ENCODE measurements at places on chromosomes 1 and 21.

DNA sequence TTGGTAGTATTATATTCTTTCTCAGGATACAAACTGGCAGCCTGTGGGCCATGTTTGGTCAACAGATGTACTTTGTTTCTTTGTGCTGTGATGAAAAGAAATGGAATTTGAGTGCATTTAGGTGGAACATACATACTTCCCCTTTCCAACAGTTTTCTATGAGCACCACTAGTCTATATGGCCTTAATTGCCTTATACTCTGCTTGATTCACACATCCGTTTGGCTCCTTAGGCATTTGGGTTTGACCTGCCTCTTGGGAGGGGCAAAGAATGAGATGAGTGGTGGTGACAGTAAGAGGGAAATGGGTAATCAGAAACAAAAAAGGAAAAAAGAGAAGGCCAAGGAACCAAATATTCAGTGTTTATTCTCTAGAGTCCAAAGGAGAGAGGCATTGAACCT, 17.0 kb downstream of the CFAP126 start:
- no peak for DNase-seq

GRCh38 chr1:179767996-179768395, 24.9 kb downstream of the FAM163A start:
- no peak for DNase-seq

- no peak for DNase-seq
Measured at GRCh38 chr1:202648605-202649226, 61.5 kb downstream of the SYT2 start.

- no peak for DNase-seq
Measured at GRCh38 chr1:228358039-228358763, 48.4 kb downstream of the TRIM11 start.

GRCh38 chr1:9413071-9413876, 120.6 kb downstream of the SPSB1 start:
- DNase-seq = peak; percentile 85

DNA sequence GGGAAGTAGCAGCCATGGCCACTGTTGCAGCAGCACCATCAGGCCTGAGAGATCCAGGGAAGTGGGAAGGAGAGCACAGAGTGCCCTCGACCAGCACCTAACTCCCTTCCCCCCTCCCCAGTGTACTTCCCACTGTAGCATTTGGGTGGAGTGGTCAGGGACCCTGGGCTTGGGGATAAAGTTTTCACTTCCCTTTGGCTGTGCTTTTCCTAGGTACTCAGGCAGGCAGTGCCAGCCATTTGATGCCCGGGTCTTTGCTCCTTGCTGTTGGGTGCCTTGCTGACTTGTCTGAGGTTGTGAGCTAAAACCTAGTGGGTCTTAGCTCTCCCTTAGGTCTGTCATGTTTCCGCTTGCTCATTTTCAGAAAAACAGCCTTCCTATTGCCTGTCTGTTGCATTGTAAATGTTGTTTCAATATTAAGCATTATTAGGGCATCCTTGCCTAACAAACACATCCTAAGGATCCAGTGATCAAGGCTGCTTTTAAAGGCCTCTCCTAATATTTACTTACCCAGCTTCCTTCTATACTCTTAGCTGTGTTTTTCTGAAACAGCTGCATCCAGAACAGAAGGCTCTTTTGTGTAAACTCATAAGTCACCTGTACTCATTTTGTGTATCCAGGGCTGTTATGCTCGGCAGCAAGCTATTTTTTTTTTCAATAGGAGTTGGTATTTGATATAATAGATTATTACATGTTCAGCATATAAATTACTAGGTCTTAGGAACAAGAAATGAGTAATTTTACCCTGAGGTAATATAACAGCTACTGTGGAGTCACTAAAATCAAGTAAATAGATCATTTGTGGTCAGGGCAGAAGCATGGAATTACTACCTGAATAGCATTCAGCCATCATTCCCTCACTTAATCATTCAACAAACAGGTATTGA, 418.6 kb upstream of the PROX1 start:
- no peak for DNase-seq

GRCh38 chr1:220685879-220686278, 4.3 kb upstream of the C1orf115 start:
- no peak for DNase-seq

DNA sequence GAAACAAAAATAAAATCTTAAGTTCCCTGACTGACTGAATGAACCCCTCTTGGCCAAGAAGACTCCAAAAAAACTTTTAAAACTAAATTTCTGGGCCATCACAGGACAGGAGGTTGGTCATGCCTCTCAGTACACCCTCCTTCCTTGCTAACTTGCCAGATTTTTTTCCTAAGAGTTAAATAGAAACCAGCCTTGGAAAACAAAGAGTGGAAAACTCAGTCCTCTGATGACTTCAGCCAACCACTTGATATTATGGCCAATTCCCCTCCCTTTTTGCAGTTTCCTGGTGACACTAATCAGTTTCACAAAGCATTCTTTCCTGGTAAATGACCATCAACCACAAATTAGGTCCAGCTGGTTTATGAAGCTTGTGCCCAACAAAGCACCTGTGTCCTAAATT, 134.8 kb downstream of the ZNF648 start:
- DNase-seq = no peak

GRCh38 chr1:51168936-51169335, 66.9 kb downstream of the C1orf185 start:
- no peak for DNase-seq

GRCh38 chr1:234154320-234155251, 218.7 kb upstream of the COA6 start:
- peak; percentile 40 for DNase-seq

DNA sequence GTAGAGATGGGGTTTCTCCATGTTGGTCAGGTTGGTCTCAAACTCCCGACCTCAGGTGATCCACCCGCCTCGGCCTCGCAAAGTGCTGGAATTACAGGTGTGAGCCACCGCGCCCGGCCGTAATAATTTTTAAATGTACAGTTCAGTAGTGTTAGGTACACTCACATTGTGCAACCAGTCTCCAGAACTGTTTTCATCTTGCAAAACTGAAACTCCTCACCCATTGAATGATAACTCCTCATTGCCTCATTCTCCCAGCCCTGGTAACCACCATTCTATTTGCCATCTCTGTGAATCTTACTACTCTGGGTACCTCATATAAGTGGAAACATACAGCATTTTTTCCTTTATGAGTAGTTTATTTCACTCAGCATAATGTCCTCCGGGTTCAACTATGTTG, 3.4 kb downstream of the NLRP3 start:
- no peak for DNase-seq

DNA sequence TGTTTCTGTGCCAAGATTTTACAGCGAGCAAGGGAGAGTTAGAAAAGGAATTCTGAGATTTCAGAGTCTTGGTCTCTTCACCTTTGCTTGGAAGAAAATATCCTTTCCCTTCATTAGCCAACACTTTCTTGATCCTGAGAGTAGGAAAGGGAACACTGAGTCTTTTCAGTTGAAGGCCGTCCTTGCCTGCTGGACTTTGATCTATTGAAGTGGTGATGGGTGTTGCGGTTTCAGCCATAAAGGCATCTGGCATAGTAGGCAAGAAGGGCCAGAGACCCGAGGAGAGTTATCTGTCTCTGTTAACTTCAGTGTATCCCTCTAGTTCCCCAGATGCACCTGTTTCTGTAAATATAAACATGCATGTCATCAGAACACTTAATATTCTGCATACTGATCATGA, 9.7 kb downstream of the SELE start:
- no peak for DNase-seq

- DNase-seq = no peak
Measured at GRCh38 chr21:36750576-36750959, 51.7 kb downstream of the SIM2 start.

DNA sequence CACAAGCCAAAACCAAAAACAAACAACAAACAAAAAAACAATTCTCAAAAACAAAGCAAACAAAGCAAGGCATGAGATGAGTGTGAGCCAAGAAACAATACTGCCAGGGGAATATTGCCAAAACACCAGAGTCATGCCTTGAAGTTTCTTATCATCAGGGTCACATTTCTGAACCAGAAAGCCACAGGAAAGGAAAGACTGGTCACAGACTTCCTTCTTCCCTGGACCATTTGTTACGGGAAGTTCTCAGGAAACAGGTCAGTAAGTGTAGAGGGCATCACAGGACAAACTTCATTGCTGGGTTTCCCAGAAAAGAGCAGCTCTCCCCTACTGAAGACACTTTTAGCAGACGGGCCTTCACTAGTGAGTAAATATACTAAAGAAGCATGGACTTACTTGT, 191.2 kb downstream of the GABPA start:
- DNase-seq = no peak

DNA sequence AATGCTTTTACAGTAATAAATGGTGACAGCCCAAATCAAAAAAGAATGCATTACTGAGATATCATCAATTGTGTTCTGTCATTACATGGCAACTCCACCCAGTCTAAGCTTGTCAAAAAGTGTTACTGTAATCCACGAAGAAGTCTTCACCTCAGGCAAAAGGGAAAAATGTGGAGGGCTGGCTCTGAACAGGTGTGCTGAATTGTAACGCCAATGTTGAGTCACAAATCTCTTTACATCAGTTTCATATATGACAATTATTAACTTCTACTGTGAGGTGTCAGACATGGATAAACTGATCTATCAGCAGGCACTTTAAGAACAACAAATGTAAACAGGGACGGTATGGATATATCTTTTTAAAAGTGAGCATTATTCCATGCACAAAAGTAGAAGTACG, 98.5 kb upstream of the DMRTA2 start:
- no peak for DNase-seq

DNA sequence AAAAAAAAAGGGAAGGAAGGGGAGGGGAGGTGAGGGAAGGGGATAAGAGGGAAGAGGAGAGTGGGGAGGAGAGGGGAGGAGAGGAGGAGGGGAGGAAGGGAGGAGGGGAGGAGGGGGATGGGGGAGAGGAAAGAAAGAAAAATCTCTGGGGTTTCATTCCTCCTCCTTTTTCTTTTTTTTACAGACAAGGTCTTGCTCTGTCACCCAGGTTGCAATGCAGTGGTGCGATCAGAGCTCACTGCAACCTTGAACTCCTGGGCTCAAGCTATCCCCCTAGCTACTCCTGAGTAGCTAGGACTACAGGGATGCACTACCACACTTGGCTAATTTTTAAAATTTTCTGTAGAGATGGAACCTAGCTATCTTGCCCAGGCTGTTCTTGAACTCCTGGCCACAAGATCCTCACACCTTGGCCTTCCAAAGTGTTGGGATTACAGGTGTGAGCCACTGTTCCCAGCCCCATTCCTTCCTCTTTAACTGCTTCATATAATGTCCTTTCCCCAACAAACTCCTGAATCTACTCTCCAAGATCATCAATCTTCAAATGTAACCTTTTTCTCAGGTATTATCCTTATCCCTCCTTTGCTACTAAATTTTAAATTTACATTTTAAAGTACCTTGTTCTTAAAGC, 23.2 kb downstream of the GON4L start:
- DNase-seq = no peak

DNA sequence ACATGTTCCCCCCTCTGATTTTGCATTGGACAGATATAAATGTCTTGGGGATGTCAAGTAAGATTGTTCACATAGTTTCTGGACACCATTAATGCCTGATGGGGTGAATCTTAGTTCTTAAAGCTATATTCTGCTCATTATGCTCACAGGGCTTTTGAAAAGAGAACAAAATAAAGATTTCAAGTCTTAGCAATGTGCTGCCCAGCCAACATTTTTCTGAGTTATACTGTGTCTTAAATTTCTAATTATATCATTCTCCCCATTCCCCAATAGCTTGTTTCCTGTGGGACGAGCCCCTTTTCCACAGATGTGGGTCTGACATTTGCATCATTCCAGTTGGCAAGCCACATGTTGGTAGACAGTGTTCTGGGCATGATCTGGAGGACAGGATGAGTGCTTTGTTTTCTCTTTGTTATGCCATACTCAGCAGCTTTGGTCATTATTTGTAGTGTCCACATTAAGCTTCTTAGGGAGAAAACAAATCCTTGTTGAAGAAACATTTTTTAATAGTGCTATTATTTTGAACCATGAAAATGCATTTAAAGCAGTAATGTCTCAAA, 32.8 kb downstream of the MTARC1 start:
- no peak for DNase-seq

DNA sequence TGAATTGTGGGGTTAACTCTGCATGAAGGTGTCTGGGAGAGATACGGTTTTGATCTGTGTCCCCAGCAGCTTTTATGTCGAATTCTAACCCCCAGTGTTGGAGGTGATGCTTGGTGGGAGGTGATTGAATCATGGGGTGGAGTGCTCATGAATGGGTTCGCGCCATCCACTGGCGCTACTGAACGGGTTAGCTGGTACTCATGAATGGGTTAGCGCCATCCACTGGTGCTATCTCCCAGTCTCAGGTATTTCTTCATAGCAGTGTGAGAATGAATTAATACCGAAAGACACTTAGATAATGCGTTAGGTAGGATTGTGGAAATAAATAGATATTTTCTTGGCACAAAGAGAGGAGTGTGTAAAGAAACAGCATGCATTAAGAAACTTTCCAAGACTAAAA, 32.9 kb upstream of the CLDN8 start:
- no peak for DNase-seq

- DNase-seq = no peak
Measured at GRCh38 chr1:160880216-160880615, 4.8 kb downstream of the ITLN1 start.

GRCh38 chr1:190474010-190474409, 3.7 kb downstream of the BRINP3 start:
- DNase-seq = no peak

DNA sequence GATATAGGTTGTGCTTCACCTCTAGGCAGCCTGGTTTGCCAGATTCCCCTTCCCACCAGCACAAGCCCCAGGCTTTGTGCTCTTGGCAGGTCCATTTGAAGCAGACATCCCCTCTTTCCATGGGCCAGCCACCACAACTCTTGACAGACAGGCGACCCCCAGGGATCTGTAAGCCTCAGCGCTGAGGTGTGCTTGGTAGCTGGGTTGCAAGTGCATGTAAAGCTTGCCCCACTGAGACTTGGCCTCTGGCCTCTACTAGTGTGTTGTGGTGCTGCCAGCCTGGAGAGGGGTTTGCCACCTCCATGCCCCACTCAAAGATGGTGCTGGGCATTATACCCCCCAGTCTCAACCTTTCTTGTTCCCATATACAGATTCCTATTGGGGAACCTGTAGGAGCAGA, 103.9 kb downstream of the HMCN1 start:
- no peak for DNase-seq

DNA sequence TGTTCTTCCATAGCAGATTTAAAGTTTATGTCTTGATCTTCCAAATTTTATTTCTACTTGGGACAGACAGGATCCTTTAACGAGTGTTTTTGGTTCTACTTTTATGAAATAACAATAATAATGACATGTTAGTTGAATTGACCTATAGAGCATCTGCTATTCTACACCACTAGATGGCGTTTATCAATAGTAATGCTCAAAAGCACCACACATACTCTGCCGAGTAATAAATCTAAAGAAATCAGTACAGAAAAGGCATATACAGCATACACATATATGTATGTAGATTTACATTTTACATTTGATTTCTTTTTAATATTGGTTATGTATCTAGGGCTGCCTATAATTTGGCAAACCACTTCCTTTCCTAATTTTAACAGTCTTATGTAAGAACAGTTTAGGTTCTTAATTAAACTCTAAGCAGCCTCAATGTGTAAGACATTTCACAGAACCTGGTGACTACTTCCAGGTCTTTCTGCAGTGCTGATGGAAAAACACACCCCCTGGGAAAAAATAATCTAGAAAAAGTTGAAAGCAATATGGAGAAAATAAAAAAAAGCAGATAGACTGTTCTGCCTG, 5.9 kb upstream of the SIPA1L2 start:
- no peak for DNase-seq

- no peak for DNase-seq
Measured at GRCh38 chr1:95582746-95583145, 348.7 kb downstream of the RWDD3 start.

GRCh38 chr21:33492571-33492970, 1.1 kb upstream of the DNAJC28 start:
- DNase-seq = peak; percentile 31

Measured in fibroblast of skin of left quadriceps (primary cell).